AG09309 (cell line): ENCODE measurements at places on chromosomes 12 and 14.

DNA sequence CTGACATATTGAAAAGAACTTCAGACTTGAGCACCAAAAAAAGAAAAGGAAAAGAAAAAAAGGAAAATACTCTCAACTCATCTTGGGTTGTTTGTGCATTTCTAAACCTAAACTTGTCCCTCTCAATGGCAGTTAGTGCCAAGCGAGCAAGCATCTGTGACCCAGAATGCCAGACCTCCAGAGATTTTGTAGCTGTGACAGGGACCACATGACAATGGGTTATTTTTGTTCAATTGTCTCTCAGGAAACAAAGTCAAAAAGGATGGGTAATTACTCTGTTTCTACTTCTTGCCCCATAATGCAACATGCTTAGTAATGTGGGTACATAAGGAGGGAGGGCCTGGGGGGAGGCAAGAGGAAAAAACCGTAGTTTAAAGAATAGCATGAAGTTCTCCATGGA is 285.7 kb upstream of the RTL1 start:
- DNase-seq, result no peak

GRCh38 chr14:87615822-87616679 is 376.9 kb downstream of the GALC start:
- no peak for DNase-seq

DNA sequence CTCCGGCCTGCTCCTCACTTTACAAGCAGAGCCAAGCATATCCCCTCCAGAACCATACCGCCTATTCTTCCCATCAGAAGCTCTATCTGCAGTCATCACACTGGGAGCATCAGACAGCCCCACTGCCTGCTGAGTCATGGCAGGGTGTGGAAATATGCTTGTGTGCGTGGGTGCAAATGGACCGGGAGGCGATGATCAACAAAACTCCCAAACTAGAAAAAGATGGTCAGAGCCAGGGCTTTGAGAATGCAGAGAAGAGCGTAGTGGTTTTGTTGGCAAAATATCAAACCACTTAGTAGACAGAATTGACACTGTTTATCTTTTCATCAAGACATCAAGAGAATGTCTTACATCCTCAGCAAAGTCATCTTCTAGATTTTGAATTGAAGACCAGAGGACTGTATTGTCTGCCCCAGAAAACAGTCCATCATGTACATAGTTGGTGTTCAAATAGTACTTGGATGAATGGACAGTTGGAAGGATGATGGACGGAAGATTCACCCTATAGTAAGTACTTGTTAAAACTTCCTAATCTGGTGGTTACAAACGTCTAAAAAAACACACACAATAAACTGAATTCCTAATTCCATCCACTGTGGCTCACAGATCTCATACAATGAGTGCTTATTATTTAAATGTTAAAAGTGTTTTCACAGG is 54.9 kb downstream of the VWF start:
- peak; percentile 89 for DNase-seq

DNA sequence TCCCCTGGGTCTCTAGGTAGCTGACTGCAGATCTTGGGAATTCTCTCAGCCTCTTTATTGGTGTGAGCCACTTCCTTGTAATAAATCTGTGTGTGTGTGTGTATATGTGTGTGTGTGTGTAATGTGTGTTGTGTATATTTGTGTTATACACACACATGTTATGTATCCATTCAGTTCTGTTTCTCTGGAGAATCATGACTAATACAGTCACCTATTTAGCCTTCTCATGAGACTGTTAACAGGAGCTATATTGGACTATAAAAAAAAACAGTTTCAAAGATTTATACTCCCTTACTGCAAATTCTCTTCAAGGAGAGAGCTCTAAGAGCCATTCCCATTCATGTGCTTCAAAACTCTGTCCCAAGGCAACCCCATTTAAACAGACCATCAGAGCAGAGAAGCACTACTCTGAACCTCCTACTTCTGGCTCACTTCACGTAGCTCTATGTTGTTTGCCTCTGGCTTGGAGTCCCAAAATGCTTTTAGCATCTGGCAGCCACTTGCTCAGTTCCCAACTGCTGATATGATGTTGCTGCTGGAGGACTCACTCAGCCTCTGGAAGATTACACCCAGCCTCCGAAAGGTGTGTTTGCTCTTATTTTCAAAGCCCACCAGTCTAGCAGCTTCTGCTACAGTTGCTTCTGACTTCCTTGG is 48.7 kb upstream of the KITLG start:
- DNase-seq, result no peak

DNA sequence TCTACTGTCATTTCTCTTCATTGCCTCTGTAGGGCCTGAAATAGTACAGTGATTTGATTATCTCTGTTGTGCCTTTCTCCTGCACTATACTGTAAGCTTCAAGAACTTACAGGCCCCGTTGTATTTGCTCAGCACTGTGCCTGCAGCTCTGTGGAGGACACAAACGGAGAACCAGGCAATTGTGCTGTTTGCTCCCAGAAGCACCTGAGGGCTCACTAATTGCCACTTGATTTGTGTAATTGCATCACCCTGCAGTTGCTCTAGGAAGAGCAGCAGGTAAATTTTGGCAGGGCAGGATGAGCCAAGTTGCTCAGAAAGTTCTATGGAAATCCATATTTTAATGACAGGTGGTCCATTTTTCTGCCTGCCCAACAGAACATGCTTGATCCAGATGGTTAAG is 11.6 kb upstream of the KRT82 start:
- no peak for DNase-seq

DNA sequence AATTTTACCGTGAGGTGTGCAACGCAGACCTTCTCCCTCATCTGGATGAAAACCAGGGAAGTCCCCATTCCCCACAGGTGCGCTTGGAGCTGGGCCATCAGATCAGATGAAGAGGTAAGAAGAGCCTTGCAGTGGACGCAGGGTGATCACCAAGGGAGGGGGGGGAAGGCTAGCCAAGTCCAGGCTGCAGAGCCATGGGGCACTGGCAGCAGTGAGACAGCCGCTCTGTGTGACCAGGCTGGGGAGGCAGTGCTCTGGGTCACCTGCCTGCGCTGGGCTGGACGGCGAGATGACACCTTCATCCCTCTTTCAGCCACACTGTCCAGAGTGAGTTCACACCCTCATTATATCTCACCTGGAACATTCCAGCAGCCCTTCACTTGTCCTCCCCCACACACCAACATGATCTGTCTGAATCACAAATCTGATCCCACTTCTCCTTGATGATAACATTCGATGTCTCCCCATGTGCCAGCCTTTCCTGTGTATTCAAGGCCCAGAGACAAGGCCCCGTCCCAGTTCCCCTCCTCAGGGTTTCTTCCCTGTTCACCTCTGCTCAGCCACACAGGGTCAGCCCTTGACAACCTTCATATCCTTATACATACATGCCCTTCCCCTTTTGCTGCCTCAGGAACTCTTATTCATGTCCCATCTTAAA is 65.9 kb upstream of the VASH1 start:
- DNase-seq, result no peak

GRCh38 chr12:118751355-118751754 is 230.0 kb upstream of the SRRM4 start:
- DNase-seq, result no peak

DNA sequence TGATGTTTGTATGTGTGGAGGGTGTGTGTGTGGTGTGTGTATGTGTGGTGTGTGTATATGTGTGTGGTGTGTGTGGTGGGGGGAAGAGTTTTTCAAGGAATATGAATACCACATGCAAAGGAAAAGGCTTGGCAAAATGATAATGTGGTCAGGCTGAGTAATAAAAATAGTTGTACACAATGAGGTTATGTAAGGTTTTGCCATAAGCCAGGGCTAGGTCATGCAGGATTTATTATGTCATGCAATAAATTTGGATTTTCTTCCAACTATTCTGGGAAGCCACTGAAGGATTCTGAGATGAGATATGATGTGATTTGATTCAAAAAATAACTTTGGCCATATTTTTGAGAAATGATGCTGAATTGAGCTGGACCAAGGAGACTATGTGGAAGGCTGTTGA is 1191.6 kb upstream of the SEL1L start:
- DNase-seq, result no peak

GRCh38 chr12:66367015-66367667 is 64.8 kb downstream of the HELB start:
- no peak for DNase-seq

DNA sequence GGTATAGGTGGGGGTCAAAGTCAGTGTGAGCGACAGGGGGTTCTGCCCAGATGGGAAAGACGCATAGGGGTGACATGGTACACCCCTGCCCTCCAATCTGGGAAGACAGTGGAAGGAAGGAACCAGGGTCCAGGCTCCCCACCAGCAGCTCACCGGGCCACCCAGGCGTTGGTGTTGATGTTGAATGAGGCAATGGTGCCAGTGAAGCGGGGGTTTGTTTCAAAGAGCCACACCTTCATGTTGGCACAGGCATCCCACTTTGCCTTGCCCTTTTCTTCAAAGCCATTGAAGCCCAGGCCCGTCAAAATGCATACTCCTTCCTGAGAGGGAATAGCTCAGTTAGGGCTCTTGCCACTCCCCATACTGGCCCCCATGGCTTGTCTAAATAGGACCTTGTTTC is 7.5 kb downstream of the EMG1 start:
- DNase-seq, result no peak

DNA sequence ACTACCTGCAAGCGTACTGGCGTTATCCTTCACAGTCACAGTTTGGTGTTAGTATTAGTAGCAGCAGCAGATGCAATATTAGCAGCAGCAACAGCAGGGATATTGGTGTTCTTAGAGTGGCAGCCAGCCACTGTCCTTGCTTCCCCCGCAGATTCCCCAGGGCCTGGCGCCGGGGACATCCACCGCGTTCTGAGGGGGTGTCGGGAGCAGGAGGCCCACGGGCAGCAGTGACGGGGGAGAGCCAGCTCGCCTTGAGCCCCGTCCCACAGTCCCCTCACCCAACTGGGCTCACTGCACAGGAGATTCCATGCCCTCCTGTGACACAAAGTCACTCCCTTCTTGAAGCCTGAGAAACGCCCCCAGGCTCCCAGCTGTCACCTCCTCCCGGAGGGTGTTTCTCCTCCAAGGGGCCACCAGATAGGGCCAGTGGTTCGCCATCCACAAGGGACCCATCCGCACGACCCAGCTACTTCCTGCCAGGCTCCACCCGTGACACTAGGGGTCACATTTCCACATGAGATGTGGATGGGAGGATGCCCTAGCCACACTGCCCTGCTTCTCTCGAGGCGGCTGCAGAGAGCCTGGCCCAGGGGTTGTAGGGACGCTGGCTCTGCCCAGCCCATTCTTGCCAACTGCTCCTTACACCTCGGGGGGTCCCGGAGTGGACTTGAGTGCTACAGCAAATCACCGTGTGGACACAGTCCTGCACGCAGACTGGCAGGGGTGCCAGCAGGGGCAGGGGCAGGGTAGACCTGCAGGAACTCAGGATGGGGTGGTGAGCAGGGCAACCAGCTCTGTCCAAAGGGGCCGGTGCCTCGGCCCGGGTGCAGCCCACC is 123.1 kb downstream of the PIWIL1 start:
- no peak for DNase-seq

GRCh38 chr12:130787445-130788410 is 51.3 kb downstream of the STX2 start:
- no peak for DNase-seq

DNA sequence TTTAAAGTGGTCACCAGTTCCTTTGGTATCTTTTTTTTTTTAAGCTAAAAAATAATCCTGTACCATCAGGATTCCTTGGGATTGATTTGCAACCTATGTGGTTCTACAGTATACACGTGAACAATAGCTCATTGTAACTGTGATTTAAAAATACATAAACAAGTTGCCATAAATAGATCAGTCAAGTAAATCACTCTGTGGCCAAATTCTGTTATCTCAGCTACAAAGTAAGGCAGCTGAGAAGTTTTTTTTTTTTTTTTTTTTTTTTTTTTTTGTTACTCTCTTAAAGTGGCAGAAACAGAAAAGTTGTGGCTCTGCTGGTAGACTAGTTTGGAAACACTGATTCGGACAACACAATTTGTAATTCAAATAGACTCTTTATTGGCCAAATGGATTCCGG is 104.5 kb downstream of the PRICKLE1 start:
- no peak for DNase-seq

- no peak for DNase-seq
These were observed at the start of gene KCNK10 for GRCh38 chr14:88323086-88323522. Gene KCNK10, minus strand, starts transcription at chr14:88323269. Its CDS starts 471 bp downstream, at chr14:88322798.

GRCh38 chr14:59925797-59926196 is 5.9 kb downstream of the LRRC9 start:
- no peak for DNase-seq

DNA sequence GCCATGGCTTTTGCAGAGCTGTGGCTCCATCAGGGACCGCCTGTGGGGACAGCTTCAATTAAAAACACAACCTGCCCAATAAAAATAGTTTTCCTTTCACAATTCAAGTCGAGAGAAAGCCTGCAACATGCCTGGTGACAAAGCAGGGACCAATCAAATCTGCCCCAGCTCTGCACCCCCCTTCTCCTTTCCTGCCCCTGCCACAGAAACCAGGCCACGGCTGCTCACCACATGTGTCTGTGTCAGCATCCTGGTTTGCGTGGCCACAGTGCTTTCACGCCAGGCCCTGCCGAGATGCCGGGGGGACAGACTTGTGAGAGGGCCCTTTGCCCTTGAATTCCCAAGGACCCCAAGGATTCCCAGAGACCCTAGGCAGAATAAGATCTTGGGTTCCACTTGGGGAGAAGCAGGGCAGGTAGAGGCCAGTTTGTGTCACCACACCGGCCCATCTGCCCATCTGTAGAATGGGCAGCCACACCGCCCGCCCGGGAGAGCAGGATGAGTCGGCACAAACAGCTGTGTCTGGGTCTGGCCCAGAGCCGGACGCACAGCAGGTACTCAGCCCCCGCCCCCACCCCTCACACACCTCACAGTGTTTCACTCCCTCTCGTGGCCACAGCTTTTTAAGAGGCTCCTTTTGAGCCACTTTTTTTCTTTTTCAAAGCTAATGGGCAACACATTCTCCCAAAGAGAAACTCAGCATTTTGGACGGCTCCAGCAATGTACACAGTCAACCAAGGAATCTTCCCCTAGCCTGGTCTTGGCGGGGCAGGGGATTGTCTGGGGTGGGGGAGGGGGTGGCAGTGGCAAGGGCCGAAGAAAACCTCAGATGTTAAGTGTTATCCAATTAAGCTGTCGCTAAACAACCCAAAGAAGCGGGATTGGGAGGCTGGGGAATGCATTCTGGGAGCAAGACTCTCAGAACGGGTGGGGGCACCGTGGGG is 41.5 kb downstream of the BCL11B start:
- no peak for DNase-seq

- no peak for DNase-seq
These were observed 689.8 kb downstream of the SLC6A15 start for GRCh38 chr12:84222841-84223240.

DNA sequence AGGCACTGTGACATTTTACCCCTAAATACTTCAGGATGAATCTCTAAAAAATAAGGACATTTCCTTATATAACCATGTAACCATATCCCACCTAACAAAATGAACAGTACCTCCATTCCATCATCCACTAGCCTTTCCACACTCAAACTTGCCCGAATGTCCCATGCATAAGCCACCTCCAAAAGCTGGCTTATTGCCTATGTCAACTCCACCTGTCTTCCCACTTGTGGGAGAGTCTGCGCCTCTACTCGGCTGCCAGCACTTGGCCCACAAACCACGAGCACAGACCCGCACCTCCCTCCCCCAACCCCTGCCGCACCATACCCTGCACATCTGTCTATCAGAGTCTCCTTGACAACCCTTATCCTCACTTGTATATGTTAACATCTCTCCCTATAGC is 165.8 kb downstream of the CALM1 start:
- no peak for DNase-seq
